ENCODE measurements at places on chromosomes 2 and 18.

DNA sequence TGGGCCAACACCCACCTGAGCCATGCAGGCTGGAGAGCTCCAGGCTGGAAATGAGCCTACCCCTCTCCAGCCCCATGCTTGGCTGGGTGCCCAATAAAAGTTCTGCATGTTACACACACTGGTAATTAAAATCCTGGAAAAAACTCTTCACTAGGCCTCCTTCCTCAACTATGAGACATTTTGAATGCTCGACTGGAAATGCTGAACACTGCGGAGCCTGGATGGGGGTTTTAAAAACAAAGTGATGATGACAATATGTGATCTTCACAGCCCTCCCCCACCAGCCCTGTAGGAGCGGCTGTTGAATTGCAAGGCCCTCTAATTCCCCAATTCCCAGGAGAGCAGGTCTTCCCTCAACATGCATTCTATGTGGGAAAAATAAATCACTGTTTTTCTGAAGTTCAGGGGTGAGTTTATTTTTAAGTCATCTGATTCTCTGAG lies 179.2 kb downstream of the TTC32 start:
- DNase-seq, result no peak

DNA sequence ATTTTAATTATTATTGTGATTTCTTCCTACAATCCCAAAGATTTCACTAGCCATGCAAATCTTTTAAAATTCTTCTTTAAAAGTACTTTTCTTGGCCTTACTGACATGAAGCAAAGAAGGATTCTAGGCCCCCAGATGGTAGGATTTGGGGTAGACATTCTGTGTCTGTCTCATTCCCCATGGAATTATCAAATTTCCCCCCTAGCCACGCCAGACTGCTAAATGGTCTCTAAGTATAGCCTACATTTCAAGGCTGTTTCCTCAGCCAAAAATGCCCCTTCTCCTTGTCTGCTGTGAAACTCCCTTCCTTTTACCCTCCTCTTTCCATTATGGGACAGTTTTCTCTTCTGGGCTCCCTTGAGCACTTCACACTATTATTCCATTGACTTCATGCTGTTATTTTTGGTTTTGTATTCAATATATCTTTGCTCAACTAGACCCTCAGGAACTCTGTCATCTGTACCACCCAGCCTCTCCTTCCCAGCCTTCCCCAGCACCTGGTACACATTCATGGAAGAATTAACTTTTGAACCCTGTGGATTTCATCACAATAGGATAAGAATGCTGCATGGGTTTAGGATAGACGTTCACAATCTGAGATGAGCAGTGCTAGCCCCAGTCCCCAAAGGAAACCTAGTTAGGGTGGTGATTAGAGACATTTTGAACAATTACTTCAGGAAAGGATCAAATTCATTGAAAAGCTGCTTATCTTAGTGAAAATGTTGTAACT lies 21.5 kb upstream of the CYP1B1 start:
- no peak for DNase-seq

DNA sequence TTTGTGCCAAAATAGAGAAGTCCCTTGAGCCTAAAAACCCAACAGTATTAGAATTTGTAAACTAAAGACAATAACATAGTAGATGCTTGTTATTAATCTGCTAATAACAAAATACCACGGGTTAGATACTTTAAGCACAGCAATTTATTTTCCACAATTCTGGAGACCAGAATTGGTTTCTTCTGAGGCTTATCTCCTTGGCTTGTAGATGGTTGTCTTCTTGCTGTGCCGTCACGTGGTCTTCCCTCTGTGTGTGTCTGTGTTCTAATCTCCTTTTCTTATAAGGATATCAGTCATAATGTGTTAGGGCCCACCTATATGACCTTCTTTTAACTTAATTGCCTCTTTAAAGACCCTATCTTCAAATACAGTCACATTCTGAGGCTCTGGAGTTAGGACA lies 260.1 kb downstream of the CYRIA start:
- DNase-seq, result no peak

GRCh38 chr2:235514627-235515363 lies 21.0 kb downstream of the AGAP1 start:
- no peak for DNase-seq

DNA sequence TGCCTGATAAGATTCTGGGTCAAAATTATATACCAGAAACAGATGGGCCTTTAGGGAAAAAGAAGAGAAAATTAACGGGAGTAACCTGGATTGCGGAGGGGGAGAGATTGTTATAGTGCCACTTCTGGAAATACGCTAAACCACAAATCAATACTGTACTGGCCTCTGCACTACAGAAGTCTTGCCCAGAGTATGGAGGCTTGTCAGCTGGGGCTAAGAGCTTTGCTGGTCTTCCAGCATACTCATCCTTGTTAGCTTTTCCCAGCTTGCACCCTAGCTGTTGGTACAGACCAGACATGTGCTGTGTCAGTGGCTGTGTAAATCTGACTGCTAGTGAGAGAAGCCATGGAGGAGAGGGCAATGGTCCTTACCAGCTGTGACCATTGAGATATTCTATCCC lies 8.9 kb downstream of the AGBL5 start:
- no peak for DNase-seq

- DNase-seq, result no peak
Measured at GRCh38 chr2:67085146-67085545, 312.0 kb upstream of the ETAA1 start.

- no peak for DNase-seq
Measured at GRCh38 chr2:74849228-74849892, 15.4 kb downstream of the HK2 start.

GRCh38 chr2:148627224-148627623 lies 17.3 kb upstream of the EPC2 start:
- no peak for DNase-seq

- DNase-seq, result no peak
Measured at GRCh38 chr18:60982928-60983327, 350.3 kb upstream of the CDH20 start.

DNA sequence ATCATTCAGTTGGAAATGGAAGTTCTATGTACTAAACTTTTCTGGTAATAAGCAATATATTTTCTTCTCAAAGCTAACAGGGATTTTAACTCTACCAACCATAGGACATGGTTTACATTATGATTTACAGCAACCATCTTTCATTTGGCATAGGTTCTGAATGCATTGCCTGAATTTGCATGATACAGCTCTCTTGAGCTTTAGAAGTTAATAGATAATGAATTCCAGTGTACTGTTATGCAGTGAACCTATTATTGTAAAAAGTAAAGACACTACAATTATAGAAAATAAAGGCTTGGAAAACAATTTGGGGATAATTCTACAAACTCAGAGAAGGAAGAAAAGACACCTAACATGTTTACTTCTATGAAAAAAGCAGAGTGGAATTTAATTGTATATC lies 182.0 kb downstream of the GRB14 start:
- DNase-seq, result no peak

DNA sequence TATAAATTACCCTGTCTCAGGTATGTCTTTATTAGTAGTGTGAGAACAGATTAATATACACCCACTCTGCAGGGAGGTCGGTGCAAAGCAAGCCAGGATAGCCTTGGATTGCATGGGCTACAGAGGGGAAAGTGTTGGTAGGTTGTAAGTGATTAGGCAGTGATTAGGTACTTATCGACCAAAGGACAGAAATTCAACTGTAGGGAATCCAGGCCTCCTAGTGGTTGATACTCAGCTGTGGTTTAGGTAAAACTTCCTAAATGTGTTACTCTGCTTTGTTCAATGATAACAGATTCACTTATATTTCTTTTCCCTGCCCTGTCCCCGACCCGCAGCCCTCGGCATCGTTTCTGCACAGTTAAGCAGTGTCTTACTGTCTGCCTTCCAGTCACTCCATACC lies 444.0 kb downstream of the FIGN start:
- DNase-seq, result no peak

GRCh38 chr2:137437386-137437785 lies 526.9 kb upstream of the HNMT start:
- DNase-seq, result no peak

DNA sequence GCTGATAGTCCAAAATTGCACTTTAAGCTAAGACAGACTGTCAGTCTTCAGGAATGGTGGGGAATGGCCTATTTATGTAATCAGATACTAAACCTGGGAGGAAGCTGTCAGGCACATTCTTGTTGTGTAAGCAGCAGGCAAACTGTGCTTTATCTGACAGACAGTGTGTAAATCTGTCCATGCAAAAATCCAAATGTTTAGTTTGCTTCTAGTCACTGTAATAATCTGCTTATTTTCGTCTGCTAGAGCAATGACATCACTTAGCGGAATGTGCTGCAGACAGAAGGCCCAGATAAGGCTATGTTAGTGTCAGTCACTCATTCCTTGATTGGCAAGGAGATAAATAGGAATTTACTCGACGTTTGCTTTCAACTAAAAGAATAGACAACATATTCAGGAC lies 263.5 kb downstream of the ZNF407 start:
- no peak for DNase-seq

- no peak for DNase-seq
Measured at GRCh38 chr2:196482119-196483065, 157.1 kb upstream of the CCDC150 start.

Data from putamen (tissue), 1 donor.